ENCODE measurements at places on chromosomes 5 and 9.

GRCh38 chr5:103793595-103794182 lies 231.1 kb upstream of the NUDT12 start:
- DNase-seq, result no peak

GRCh38 chr5:56172241-56172640 lies 60.9 kb downstream of the ANKRD55 start:
- no peak for DNase-seq

- no peak for DNase-seq
Measured at GRCh38 chr9:1766042-1766441, 249.1 kb upstream of the SMARCA2 start.

DNA sequence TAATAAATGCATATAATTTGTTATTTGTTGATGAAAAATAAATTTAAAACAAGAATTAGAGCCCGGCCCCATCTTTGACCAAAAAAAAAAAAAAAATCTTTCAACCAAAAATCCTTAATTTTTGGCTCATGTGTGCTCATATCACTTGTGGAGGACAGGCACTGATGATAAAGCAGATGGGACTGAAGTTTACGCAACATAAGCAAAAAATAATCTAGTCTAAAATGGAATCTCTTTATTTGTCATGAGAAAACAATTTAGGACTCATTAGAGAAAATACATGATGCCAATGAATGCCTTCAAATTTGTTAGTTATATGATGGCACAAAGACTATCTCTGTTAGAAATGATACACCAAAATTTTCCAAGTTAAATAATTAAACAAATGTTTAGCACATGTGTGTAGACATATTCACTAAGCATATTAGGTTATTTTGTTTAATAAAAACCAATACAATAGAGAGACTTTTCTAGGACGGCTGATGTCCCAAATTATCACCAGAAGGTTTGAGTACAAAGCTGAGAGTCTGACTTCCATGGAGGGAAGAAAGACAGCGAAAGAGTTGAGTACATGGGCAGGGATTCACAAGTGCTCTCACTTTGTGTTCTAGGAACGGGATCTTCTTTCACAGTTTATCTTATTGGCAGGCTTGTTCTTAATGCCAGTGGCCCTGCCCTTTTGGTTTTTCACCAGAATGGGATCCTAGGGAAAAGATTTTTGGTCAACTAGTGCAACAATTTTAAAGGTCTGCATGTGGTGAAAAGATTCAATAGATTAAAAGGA lies 621.4 kb downstream of the RAB3C start:
- DNase-seq, result no peak

DNA sequence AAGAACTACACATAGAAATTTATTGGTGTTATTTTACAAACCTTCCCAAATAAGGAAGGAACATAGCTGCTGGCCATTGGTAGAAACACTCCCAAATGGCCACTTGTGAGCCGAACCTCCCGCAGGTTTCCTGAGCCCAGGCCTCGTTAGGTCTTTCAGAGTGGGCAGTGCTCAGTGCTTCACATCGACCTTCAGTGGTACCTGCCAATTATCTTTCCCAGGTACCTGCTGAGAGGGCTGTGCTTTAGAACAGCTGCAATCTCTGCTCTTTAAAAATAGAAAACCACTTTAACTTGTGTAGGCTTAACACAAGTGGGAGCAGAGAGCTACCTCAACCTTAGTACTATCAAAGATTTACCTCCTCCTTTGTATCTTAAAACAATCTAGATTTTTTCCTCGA lies 334.1 kb downstream of the RFX3 start:
- DNase-seq, result no peak

- no peak for DNase-seq
Measured at GRCh38 chr5:132962429-132963021, 909 bp downstream of the AFF4 start.

DNA sequence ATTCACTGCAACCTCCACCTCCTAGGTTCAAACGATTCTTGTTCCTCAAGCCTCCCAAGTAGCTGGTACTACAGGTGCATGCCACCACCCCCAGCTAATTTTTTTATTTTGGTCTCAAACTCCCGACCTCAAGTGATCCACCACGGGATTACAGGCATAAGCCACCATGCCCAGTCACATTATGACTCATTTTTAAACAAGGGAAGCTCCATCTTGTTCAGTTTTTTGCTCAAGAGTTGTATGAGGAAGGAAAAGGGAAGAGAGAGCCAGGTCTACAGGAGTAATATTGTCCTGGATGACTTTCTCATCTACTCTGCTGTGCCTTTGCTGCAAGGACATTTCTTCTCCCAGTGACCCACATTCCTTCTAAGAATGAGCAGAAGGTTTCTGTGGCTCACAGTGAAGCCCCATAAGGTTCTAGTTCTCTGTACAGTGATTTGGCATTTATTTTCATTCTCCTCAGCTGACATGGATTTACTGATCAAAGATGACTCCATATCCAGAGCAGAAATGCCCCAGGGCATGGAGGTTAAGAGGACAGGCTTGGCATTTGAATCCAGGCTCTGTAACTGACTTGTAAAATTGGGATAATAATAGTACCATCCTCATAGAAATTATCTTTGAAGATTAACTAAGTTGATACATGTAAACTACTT lies 153.5 kb downstream of the CDH6 start:
- no peak for DNase-seq

DNA sequence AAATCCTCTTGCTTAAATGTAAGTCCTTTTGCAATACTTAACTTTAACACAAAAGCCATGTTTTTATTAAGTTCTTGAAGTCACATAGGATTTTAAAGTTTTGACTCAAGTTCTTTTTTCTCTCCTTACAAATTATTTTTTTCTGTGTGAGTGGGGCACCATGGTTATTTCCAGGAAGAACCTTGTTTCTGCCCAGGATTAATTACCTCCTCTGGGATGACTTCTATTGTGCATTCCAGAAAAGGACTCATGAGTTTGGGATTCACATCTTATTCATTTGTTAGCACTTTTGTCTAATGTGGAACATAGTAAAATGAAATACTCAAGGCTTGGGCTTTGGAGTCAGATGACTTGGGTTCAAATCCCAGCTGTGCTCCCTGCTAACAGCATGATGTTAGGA lies 421.4 kb upstream of the WWC1 start:
- DNase-seq, result no peak
